CD8-positive, alpha-beta T cell (primary cell): ENCODE measurements at places on chromosomes 2 and 18. TPM values are rescaled to one million over a fixed set of nuclear protein-coding genes. Genes with fewer than 3 reads are reported as not detected.

HNMT gene
- not detected for total RNA-seq

CTNNA2 gene
- not detected for total RNA-seq

NAPG gene
- total RNA-seq: 35.8 TPM

SCN3A gene
- 0.33 TPM for total RNA-seq

DNA sequence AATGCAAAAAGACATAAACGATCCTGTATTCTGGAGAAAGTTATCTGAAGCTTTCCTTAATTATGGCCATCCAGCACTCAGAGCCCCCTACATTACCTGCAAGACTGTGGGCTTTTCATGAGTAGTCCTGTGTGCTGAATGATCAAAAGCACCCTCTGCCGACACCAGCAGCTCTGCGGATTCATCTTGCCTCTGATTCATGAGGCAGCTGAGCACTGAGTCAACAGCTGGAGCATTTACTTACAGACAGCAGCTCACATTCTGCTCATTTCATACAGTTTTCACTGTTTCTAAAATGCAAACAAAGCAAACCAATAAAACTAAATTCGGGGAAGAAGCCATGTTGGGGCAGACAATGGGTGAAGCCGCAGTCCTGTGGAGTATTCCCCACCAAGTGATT lies 886.5 kb downstream of the CNTNAP5 start:
- DNase-seq: no peak

- DNase-seq: no peak
Observed at GRCh38 chr2:240935103-240935876, 29.2 kb downstream of the CROCC2 start.

DNA sequence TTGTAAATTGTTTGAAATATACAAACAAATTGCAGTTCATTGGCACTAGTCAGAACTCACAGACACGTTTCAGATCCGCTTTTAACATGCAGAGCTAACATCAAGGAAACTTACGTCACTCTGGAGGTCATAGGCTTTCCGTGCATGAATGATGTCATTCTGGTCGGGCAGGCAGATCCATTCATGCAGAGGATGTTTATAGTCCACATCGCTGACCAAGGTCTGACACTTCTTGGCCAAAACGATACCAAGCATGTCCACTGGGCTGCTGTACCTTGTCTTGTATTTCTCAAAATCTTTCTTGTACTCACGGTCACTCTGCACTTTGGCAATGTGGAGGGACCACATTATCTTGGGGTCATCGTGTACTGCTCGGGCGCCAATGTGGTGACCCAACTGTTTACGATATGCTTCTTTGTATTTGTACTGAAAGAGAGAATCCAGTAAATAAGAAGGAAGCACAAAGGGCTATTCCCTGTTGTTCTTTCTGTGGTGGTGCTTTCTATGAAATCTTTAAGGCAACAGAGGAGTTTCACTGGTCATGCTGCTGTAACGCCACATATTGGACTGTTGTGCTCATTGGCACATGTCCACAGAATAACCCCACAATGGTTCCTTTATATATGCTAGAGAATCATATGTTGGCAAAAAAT lies 114.8 kb downstream of the NEB start:
- DNase-seq: no peak

DNA sequence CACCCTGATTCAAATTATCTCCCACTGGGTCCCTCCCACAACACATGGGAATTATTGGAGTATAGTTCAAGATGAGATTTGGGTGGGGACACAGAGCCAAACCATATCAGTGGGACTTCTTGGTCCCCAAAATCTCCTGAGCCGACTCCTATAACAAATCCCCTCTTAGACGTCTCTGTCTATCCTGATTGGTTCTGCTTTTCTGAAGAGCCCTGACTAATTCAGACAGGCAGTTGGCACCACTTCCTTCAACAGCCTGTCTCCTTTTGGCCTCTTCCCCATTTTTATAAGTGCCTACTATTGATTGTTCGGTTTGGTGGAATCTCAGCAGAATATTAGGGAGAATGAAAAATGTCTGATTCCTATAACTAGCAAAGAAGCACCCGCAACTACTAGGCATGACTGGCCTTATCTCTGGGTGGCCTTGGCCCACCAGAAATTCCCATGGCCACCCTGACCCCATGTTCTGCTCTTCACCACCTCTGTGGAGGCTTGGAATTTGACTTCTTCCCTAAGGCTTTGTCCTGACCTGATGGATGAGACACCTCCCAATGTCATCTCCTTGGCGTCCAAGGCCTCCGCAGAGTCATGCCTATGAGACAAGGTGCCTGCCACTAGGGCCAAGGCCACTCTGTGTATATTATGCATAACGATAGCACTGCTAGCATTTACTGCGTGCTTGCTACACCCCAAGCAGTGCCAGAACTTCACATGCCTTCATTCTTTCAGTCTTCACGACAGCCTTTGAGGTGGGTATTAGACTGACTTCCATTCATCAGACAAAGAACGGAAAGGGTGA lies 218.9 kb upstream of the COPS8 start:
- DNase-seq: no peak

- no peak for DNase-seq
Observed at GRCh38 chr18:77181950-77182707, 49.5 kb upstream of the MBP start.

- DNase-seq: no peak
Observed at GRCh38 chr18:80234398-80234797, 12.9 kb downstream of the PARD6G start.

DNA sequence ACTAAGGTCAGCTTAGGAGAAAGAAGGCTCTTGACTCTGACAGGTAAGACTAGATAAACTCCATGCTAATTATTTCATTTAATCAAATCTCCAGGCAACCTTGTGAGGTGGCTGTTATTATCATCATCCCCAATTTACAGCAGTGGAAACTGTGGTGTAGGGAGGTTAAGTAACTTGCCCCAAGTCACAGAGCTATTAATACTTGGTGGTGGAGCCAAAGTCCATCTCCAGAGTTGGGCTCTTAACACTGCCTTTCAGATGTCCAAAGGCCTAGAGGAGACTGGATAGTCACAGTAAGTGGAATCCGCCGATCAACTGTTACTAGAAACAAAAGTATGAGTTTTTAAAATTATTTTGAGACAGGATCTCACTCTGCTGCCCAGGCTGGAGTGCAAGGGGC lies 46.6 kb upstream of the SP3 start:
- no peak for DNase-seq

DNA sequence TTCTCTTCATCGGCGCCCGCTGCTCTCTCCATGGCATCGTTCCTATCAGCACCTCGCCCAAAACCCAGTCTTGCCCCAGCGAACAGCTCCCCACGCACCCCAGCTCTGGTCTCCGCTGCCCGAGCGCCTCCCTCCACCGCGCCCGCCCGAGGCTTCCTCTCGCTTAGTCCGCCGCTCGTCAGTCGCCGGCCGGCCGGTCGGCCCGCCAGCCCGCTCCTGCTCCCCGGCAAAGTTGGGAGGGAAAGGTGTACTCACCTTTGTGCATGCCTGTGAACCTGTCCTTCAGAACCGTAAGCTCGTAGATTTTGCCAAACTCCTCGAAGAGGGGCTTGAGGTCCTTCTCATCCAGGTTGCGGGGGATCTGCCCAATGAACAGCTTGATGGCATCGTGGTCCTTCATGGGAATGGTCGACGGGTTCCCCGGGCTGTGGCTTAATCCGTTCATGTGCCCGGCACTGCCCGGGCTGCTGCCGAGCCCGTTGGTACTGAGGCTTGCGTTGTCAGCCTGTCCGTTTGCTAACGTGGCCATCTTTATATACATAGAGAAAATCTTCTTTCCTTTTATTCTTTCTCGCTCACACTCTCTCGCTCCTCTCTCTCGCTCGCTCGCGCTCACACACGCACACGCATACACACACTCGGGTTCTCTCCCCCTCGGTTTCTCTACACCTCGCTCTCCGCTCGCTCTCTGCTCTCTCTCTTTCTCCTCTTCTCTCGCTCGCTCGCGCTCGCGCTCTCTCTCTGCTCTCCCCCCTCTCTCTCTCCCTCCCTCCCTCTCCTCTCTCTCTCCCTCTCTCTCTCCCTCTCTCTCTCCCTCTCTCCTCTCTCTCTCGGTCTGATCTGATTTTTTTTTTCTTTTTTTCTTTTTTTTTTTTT lies at the start of gene CELF4:
Gene CELF4, minus strand, starts transcription at position 698 of the 876 bp plus-strand sequence.
- no peak for DNase-seq

DNA sequence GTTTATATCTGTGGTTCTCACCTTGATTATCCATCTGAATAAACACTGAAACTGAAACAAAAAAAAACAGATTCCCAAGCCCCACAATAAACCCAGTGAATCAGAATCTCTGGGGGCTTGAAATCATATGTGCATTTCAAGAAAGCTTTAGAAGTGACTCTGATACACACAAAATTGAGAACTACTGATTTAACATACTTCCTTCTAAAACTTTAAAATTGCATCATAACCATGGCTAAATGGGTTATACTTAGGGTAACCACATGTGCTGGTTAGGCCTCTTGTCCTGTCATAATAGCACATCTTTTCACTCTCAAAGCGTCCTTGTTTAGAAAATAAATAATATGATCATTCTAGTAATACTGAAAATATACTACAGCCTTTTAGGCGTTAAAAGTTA lies 100.9 kb downstream of the ATAD2B start:
- no peak for DNase-seq

GRCh38 chr2:59920961-59921360 lies 632.5 kb downstream of the BCL11A start:
- no peak for DNase-seq

- no peak for DNase-seq
Observed at GRCh38 chr2:138718405-138718804, 61.8 kb downstream of the NXPH2 start.

DNA sequence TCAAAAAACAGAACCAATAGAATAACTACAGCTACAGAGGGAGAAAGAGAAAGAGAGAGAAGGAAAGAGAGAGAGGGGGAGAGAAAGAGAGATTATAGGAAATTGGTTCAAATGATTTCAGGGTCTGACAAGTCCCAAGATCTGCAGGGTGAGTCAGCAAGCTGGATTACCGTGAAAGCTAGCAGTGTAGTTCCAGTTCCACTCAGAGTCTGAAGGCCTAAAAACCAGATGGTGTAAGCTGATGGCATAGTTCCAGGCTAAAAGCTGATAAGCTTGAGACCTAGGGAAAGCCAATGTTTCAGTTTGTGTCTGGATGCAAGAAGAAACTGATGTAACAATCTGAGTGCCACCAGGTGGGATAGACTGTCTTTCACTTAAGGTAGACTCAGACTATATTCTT lies 397.7 kb downstream of the TRIB2 start:
- no peak for DNase-seq

DNA sequence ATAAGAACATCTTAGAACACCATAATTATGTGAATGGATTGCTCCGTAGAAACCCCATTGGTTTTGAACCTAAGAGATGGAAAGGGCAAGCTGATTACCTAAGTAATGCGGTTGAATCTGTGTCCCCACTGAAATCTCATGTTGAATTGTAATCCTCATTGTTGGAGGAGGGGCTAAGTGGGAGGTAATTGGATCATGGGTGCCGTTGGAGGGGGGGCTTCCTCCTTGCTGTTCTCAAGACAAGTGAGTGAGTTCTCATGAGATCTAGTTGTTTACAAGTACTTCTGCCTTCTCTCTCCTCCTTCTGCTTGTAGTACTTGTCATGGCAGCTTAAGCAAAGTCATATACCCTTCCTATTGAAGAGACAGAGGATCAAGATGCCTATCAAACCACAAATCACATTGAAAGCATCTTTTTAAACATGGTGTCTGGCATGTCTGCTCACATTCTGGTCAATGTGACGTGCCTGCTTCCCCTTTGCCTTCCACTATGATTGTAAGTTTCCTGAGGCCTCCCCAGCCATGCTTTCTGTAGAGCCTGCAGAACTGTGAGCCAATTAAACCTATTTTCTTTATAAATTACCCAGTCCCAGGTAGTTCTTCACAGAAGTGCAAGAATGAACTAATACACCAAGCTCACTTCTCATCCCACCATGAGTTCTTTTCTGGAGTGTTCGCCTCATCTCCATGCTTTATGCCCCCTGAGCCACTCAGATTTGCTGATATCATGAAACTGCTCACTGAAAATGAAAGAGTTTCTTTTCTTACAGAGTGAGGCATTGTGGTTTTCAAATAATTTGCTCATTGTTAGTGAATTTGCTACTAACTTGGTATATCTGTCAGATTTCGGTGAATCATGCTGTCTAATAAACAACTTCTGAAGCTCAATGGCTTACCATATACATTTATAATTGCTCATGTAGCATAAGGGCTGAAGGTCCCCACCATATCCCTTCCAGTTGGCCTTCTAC lies 23.6 kb downstream of the KCNE4 start:
- no peak for DNase-seq
